ENCODE measurements at places on chromosomes 16 and 17.
A peak's percentile ranks its signal among the peaks of the same experiment; 100 is the strongest.

GRCh38 chr17:7238420-7239090 lies 702 bp downstream of the PHF23 start:
- DNase-seq: no peak

GRCh38 chr17:5508810-5509209 lies 22.4 kb downstream of the MIS12 start:
- no peak for DNase-seq

DNA sequence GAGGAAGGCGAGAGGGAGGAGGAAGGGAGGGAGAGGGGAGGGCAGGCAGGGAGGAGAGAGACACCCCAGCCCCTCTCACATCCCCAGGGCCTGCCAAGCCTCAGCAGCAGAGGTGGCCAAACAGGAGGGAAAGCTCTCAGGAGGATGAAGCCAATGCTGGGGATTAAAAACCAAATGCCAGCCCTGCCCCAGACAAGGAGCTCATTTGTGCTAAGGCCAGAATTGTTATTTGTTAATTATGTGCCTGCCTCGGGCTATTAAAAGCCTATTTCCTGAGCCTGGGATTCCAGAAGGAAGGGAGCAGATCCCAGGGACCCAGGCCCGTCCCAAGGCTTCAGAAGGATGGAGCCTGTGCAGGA lies 27.9 kb upstream of the GINS2 start:
- DNase-seq: no peak

DNA sequence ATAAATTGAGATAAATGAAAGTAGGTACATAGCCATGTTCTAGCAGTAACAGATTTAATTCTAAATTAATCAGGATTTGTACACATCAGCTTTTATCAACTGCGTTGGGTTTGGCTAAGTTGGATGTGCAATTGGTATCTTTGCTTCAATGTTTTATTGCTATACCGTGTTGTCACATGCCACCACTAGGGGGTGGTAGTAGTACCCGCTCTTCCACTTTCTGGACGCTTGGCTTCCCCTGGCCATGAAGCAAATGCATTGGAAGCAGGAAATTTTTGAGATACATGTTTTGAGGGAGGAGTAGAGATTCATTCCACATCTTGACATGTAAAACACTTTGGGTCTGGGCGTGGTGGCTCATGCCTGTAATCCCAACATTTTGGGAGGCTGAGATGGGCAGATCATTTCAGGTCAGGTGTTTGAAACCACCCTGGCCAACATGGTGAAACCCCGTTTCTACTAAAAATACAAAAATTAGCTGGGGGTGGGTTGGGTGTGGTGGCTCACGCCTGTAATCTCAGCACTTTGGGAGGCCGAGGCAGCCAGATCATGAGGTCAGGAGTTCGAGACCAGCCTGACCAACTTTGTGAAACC lies 58.6 kb downstream of the EMP2 start:
- peak; percentile 78 for DNase-seq

- DNase-seq: no peak
These were observed 3.2 kb downstream of the GNPTG start for GRCh38 chr16:1354815-1355540.

DNA sequence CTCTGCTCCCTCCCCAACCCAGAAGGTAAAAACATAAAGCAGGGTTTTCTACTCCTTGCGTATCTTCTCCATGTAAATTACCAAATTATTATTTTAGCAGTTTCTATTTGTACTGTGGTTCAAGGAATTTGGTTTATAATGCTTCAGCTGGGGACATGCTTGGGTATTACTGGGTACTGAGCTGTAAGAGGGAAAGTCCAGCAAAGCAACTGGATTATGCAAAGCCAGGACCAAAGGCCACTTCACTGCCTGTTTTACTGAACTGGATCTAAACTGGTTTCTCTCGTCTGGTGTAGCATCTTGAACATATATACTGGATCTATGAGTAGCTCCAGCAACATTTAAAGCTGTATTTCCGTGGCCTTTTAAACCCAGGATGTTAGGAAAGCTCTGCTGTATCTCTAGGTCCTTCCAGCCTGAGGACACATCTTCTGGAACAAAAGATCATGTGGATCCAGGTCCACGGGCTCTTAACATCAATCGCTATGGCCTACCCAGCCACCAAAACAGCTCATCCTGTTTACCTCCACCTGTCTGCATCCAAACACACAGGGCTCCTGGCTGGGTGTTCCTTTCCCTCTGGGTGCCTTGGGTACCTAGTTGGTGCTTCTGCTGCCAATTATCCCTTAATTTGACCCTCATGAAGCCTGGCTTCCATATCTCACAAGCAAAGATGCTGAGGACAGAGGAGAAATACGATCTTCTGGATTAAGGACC lies 7.2 kb downstream of the PMP22 start:
- no peak for DNase-seq

DNA sequence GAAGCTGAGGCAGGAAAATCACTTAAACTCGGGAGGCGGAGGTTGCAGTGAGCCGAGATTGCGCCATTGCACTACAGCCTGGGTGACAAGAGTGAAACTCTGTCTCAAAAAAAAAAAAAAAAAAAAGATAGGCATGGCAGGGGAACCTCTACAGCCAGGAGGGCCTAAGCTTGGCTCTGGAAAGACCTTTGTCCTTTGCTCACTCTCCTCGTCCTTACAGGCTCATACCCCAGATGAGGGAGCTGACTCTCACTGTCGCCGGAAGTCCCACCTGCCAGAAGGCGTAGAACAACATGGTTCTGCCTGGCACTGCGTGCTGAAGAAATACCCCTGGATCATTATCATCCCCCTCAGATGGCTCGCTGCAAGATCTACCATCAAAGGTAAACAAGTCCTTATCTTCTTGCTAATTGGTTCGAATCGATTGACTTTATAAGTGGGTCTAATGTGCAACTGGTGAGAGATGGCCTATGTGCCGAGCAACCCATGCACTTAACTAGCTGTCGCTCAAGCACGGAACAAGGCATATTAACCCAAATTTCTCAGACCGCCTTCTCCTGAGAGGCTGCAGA lies 29.7 kb downstream of the RTN4RL1 start:
- no peak for DNase-seq

DNA sequence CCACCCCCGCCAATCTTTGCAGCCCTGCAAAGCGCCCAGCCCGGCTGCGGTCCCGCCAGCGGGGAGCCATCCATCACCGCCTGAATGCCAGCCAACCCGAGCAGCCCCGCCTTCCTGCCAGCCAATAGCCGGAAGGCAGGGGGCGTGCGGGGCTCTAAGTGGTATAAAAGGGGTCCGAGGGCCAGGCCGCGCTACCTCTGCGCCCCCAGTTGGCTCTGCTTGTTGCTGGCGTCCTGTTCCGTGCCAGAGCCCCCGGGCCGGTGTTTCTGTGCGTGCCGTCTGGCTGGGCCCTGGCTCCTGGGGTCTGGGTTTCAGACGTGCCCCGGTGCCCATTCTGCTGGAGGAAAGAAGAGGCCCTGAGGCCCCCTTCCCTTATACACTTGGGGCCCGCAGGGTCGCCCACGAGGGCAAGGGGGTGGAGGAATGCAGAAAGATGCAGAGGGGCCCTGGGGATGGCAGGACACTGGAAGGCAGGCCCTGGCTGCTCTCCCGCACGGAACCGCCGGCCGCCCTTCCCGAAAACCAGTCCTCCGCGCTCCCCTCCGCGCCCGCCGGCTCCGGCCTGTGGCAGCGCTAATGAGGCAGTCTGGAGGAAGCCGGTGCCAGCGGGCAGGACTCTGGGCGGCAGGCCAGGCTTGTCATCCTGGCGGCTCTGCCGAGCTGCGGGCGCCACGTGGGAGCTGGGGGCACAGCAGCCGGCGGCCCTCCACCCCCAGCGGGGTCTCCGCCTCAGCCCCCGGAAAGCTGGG lies 14.0 kb downstream of the COPZ2 start:
- DNase-seq: peak; percentile 68

GRCh38 chr17:3972281-3972731 lies 8.1 kb upstream of the ATP2A3 start:
- peak; percentile 49 for DNase-seq

GRCh38 chr17:42038221-42038973 lies 12.0 kb downstream of the C17orf113 start:
- DNase-seq: no peak

GRCh38 chr16:48366165-48367093 lies 18.8 kb downstream of the SIAH1 start:
- peak; percentile 77 for DNase-seq

DNA sequence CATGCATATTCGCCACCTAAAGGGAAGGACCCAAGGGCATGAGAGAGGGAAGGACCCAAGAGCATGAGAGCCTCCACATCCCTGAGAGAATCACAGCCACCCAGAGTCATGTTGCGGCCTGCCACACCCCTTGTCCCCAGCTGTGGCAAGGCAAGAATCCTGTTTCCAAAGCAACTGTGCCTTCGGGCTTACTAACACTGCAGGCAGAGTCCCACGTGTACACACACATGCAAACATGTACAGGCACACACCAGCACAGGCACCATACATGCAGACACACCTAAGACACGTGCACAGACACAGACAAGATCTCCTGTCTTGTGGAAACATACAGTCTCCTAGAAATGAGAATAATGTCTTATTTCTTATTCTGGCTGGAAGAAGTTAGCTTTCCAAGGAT lies 92.4 kb upstream of the CDYL2 start:
- DNase-seq: no peak

DNA sequence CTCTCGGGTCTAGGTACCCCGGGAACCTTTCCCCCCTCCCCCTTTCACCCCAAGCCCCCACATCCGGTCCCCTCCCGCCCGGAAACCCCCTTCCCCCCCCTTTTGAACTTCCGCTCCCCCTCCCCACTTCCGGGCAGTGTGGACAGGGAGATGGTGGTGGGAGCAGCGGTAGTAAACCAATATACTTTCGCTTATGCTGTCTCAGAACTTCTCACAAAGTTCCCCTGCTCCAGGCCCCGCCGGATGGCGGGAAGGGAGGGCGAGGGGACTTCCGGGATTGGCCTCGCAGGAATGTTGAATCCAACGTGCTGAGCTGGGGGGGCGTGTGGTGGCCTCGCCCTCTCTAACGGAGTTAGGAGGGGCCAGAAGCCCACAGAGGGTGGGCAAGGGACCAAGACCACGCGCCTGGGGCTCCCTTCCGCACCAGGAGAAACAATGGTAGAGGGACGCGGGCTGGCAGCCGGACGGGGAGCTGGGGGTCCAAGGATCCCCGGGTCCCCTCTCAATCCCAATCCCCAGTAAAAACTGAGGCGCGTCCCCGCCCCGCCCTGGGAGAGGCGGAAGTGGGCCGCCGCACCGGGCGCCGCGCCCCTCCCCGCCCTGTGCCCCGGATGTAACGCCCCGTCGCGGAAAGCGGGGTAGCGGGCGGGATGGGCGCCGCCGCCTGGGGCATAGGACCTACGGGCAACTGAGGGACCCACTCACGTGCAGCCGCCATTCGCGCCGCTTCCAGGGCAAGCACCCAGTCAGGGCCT lies 742 bp downstream of the PFN1 start:
- DNase-seq: peak; percentile 58

GRCh38 chr16:89115216-89115861 lies 21.7 kb downstream of the ACSF3 start:
- peak; percentile 98 for DNase-seq

DNA sequence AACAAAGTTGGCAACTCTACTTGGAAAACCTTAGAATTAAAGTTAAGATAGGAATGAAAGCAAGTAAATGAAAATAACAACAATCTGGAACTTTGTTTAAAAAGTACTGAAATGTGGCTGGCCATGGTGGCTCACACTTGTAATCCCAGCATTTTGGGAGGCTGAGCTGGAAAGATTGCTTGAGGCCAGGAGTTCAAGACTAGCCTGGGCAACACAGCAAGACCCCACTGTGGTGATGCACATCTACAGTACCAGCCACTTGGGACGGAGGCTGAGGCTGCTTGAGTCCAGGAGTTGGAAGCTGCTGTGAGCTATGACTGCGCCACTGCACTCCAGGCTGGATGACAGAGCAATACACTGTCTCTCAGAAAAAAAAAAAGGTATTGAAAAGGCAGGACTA lies 51.7 kb downstream of the SYNRG start:
- DNase-seq: no peak

DNA sequence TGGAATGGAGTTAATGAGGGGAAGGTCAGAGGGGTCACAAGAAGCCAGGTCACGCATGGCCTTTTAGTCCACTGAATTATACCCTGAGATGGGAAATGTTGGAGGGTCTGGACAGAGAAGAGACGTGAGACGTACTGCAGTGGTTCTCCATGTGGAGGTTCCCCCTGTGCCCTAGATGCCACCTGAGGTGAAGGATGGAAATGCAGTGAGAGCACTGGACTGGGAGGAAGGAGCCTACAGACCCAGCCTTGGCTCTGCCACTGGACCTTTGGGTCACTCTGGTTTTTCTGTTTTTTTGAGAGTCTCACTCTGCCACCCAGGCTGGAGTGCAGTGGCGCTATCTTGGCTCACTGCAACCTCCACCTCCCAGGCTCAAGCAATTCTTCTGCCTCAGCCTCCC lies 1.8 kb upstream of the PLSCR3 start:
- no peak for DNase-seq

DNA sequence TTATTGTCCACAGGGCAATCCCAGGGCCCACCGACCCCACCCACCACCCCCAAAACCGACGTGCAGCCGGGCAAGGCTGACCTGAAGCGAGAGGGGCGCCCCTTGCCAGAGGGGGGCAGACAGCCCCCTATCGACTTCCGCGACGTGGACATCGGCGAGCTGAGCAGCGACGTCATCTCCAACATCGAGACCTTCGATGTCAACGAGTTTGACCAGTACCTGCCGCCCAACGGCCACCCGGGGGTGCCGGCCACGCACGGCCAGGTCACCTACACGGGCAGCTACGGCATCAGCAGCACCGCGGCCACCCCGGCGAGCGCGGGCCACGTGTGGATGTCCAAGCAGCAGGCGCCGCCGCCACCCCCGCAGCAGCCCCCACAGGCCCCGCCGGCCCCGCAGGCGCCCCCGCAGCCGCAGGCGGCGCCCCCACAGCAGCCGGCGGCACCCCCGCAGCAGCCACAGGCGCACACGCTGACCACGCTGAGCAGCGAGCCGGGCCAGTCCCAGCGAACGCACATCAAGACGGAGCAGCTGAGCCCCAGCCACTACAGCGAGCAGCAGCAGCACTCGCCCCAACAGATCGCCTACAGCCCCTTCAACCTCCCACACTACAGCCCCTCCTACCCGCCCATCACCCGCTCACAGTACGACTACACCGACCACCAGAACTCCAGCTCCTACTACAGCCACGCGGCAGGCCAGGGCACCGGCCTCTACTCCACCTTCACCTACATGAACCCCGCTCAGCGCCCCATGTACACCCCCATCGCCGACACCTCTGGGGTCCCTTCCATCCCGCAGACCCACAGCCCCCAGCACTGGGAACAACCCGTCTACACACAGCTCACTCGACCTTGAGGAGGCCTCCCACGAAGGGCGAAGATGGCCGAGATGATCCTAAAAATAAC lies 3.0 kb downstream of the SOX9 start:
- DNase-seq: no peak

DNA sequence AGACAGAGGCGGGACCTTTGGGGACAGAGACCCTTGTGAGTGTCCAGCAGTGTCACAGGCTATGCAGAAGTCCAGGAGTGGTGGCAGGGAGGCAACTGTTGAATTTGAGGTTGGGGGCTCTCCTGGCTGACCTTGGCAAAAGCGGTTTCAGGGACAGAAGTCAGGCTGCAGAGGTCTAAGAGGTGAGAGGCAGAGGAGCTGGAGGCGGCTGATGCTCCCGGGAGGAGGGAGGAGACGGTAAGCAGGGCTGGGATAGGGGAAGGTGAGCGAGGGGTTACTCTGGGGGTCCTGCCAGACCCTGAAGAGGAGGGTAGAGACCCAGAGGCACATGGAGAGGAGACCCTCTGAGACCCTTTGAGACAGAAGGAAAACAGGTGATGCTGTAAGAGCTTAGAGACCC lies 5.2 kb downstream of the EPOP start:
- DNase-seq: no peak

- no peak for DNase-seq
These were observed 96.8 kb upstream of the NACA2 start for GRCh38 chr17:61687769-61688168.

GRCh38 chr17:6110592-6110991 lies 40.4 kb downstream of the WSCD1 start:
- no peak for DNase-seq

GRCh38 chr17:74778960-74779359 lies 2.8 kb upstream of the NAT9 start:
- peak; percentile 69 for DNase-seq
